ENCODE measurements at places on chromosomes 3 and 15.

GRCh38 chr3:99895131-99895696 is 77.6 kb downstream of the CMSS1 start:
- DNase-seq = no peak

DNA sequence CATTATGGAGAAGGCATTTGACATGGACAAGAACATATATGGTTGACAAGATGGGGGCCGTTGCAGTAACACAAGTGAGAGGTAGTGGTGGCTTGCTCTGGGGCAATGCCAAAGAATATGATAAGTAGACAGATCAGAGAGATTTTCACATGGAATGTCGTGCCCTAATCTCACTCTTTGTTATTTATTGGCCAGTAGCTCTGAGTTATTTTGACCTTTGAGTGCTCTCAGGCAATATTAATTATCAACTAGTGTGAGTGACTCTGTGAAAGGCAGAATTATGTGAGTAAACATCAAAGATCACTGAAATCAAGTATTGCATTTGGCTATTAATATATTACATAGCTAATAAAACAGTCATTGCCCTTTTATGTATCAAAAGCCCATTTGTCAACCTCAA is 164.9 kb upstream of the ADAMTS9 start:
- no peak for DNase-seq

- DNase-seq = no peak
Observed at GRCh38 chr3:102205647-102206046, 229.2 kb upstream of the ZPLD1 start.

DNA sequence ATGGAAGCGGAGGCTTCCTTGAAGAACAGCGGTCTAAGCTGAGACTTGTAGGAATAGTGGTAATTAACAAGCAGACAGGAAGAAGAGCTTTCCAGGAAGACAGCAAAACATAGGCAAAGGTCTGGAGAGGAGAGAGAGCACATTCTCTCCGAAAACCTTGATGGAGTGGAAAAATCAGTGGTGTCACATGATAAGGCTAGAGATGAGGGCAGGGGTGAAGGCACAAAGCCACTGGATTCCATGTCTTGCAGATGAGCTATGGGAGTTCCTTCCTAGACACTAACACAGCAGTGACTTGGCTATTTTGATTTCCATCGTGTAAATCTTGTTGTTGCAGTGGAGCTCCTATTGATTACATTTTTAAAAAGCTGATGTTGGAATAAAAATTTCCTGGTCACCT is 132.0 kb downstream of the MCTP2 start:
- DNase-seq = no peak

GRCh38 chr15:32682977-32683630 is 34.7 kb upstream of the GREM1 start:
- peak; percentile 32 for DNase-seq

- peak; percentile 33 for DNase-seq
Observed at GRCh38 chr3:187978433-187979011, 175.4 kb upstream of the LPP start.

- peak; percentile 69 for DNase-seq
Observed at GRCh38 chr15:39270221-39270855, 310.5 kb upstream of the THBS1 start.

GRCh38 chr15:56719774-56720555 is 13.3 kb downstream of the ZNF280D start:
- no peak for DNase-seq

GRCh38 chr15:60343221-60343970 is 54.4 kb downstream of the ANXA2 start:
- no peak for DNase-seq

DNA sequence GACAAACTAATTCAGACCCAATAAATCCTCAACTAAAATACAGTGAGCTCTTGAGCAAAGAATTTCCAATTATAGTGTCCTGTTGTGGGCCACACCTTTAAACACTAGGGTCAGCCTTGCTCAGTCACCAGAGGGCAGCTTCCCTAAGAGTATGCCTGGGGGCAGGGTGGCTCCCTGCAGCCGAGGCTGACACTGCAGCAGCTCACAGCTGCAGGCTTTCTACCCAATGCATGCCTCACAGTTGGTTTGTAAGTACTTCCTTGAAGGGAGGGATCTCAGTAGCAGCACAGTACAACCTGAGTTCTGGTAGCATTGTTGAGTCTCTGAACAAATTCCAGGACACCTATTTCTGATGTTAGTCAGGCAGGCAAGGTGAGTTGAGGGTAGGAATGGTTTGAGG is 335.6 kb downstream of the TUSC7 start:
- DNase-seq = peak; percentile 21

- DNase-seq = peak; percentile 40
Observed at GRCh38 chr3:139629033-139629432, 48.7 kb downstream of the NMNAT3 start.

- DNase-seq = peak; percentile 38
Observed at GRCh38 chr3:33831053-33831452, 32.6 kb downstream of the PDCD6IP start.

DNA sequence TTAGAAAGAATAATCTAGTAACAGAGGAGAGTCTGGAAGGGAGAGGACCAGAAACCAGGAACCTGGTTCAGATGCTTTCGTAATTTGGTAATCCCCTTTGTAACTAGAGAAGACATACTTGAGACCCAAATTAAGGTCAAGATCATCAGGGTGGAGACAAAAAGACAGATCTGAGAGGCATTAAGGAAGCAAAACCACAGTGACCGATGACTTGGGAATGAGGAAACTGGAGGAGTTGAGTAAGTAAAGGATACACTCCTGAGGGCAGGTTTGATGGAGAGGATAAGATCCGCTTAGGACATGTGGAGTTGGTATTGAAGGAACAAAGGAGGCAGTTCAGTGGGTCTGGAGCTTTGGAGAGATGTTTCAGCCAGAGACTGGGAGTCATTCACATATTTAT is 23.6 kb upstream of the BCL2A1 start:
- peak; percentile 80 for DNase-seq

DNA sequence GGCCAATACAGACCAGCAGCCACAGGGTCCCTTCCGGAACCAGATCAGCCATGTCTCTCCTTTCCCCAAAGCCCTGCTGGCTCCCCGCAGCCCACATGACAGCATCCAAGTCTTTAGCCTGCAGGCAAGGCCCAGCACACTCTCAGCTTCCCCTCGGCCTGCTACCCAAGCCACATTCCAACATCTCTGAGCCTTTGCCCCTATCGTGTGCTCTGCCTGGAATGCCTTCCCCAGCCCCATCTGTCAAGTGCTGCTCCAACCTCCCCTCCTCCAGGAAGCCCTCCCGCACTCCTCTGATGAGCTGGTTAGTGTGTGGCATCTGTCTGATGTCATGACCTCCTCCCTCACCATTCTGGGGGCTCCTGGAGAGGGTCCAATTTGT is 8.5 kb downstream of the PLXND1 start:
- peak; percentile 81 for DNase-seq

DNA sequence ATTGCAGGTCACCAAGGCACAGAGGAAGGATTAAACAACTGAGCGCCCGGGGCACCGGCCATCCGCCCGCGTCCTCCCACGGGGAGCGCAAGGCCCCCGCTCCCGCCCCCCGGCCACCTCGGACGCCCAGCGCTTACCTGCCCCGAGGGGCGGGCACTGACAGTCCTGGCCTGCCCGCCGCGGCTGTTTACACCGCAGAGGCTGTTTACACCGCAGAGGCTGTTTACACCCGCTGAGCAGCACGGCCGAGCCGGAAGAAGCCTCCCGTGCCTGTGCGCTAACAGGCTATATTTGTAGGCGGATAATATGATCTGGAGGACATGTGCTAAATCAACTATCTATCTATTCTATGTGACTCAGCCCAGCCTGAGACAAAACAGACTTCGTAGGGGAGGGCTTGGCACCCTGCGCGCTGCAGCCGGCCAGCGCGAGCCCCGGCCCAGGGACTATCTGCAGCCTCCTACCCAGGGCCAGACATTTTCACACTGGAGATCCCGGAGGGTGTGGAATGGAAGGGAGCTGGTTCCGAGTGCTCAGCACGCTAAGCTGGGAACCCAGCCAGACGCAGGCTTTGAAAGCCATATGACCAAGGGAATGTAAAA is at the start of gene LRRC2:
LRRC2 (minus strand) TSS at position 263 of the 602 bp plus-strand sequence. CDS start 14,711 bp downstream, outside the sequence.
- peak; percentile 47 for DNase-seq

GRCh38 chr15:73858062-73858461 is 15.3 kb upstream of the TBC1D21 start:
- no peak for DNase-seq

- peak; percentile 90 for DNase-seq
Observed at GRCh38 chr3:14415501-14415900, 13.1 kb downstream of the SLC6A6 start.

GRCh38 chr15:37134699-37135131 is 34.4 kb upstream of the MEIS2 start:
- peak; percentile 53 for DNase-seq

DNA sequence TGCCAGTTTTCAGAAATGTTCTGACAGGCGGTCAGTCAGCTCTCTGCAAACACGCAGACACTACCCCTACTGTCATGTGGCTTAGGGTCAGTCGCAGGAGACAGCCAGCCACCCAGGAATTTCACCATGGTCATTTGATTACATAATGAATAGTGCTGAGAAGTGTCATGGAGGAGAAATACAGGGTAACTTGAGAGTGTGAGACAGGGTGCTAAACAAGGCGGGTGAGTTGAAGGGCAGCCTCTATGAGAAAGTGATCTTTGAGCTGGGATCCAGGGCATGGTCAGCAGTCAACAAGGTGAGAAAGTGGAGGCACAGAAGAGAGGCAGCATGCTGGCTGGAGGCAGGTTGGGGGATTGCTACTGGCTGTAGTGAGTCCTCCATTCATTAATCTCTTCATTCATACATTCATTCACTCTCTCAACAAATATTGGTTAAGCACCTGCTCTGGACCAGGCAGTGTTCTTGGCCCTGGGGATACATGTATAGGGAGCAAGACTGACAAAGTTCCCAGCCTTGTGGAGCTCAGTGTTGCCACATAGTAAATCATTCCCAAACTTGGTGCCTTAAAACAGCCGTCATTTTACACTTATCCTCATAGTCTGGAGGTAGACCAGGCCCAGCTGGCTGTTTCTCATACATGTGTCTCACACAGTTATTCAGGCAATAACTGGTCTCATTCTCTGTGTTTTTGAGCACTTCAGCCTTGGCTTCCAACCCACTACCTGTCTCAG is 14.8 kb downstream of the PXYLP1 start:
- no peak for DNase-seq

DNA sequence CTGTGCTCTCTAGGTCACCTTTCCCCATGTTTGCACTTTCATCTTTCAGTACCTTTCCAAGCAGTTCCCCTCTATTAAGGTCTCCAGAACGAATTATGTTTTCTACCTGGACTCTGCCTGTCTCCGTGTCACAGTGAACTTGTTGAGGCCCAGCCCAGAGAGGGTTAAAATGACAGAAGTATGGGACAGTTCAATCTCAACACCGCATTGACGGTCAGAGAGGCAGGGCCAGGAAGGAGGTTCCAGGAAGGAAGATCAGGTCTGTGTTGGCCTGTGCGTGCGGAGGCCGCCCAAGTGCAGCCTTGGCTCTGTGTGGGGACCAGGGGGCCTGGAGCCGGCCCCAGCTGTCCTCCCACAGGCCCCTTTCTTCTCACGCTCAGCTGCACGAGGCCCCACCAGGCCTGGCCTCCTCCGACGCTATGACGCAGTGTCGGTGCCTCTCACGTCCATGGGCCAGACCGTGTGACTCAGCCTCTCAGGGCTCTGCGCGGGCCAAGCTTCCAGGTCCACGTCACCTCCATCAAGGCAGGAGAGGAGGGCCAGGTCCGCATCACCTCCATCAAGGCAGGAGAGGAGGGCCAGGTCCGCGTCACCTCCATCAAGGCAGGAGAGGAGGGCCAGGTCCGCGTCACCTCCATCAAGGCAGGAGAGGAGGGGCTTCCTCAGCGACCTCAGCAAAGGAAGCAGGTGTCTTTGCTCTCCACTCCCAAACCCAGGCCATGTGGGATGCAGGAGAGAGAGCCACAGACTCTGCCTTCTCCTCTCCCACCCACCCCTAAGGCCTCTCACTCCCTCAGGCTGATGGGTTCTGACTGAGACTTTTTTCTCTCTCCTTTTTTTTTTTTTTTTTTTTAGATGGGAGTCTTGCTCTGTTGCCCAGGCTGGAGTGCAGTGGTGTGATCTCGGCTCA is 83.1 kb downstream of the CPN2 start:
- no peak for DNase-seq

DNA sequence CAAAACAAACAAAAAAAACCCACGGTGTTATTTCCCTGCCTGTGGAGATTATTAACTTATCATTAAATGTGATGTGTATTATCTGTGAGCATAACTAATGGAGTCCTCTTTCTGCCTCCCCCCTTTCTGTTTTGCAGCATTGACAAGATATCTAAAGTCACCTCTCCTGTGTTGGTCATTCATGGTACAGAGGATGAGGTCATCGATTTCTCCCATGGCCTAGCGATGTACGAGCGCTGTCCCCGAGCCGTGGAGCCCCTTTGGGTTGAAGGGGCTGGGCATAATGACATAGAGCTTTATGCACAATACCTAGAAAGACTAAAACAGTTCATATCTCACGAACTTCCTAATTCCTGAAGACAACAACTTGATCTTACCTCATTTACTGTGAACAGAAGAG is 25.2 kb upstream of the CEMIP start:
- DNase-seq = no peak

GRCh38 chr3:47324278-47324865 is 41.6 kb downstream of the KLHL18 start:
- peak; percentile 69 for DNase-seq

DNA sequence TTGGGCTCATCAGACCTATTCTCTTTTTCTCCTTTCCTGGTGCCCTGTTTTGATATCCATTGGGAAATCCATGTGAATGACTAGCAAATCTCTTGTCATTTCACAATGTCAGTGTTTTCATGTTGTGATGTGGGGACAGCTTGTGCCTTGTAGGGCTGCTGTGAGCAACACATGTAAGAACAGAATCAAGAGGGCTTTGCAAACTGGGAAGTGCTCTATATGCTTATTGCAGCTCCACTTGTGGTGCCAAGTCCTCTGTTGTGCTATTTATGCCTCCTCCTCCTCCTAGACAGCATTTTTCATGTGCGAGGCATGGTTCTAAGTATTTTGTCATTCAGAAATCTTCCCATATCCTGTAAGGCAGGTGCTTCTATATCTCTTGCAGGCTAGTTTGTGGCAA is 56.4 kb downstream of the ZNF621 start:
- DNase-seq = no peak

- DNase-seq = no peak
Observed at GRCh38 chr3:104878395-104878794, 488.3 kb upstream of the ALCAM start.

GRCh38 chr3:173945806-173946205 is 548.3 kb downstream of the NLGN1 start:
- no peak for DNase-seq

- no peak for DNase-seq
Observed at GRCh38 chr15:65363766-65364165, 14.0 kb downstream of the IGDCC3 start.

GRCh38 chr15:96264801-96265515 is 65.5 kb upstream of the NR2F2 start:
- peak; percentile 86 for DNase-seq

DNA sequence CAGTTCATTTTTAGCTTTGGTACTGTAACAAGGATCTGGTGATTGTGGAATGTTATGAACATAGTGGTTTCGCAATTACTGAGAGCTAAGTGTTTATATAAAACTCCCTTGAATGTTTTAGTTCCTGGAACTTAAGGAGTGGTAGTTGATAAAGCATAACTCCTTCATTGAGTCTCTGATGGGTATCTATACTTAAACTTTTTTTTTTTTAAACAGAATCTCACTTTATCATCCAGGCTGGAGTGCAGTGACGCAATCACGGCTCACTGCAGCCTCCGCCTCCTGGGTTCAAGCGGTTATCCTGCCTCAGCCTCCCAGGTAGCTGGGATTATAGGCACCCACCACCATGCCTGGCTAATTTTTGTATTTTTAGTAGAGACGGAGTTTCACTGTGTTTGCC is 11.3 kb downstream of the PRKCI start:
- DNase-seq = peak; percentile 80

GRCh38 chr3:123361071-123361470 is 87.8 kb downstream of the ADCY5 start:
- no peak for DNase-seq

GRCh38 chr15:35697549-35698299 is 151.8 kb upstream of the DPH6 start:
- peak; percentile 51 for DNase-seq

Measured in M059J (cell line).